ENCODE measurements at places on chromosomes 4 and X.

GRCh38 chr4:151711646-151712045 lies 49.2 kb downstream of the GATB start:
- DNase-seq = no peak

GRCh38 chr4:73245955-73246354 lies 12.6 kb downstream of the ANKRD17 start:
- no peak for DNase-seq

DNA sequence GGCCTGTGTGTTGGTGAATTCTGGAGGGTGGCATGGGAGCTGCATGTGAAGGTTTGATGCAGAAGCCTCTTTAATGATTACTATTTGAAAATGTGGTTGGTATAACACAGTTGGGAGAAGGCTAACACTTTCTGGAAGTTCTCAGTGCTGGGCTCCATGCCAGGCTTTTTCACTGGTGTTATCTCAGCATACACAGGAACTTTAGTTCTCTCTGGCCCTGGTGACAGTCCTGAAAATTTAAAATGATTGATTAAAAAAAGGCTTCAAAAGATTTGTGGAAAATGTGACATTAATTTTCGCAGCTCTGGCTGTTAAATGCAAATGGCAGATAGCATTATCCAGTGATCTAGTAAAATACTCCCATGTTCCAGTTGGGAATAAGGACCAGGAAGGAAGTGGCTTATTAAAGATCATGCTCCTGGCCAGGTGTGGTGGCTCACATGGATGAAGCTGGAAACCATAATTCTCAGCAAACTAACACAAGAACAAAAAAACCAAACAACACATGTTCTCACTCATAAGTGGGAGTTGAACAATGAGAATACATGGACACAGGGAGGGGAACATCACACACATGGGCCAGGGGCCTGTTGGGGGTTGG lies 36.6 kb downstream of the DIPK2B start:
- DNase-seq = no peak

DNA sequence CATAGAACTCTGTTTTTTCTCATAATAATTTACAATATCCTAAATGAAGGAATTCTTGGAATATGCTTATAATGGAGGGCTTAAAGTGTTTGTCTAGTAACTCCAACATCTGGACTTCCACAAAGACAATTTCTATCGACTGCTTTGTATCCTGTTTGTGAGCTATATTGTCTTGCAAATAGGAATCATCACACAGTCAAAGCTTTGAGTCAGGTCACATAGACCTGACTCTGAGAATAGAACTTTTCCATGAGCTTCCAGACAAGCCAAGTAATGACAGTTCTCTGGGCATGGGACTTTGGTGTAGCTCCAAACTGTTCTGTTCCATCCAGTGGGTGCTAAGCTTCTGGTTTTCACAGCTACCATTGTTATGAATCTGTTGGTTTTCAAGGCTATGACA lies 75.2 kb upstream of the GALNT7 start:
- DNase-seq = no peak

- DNase-seq = no peak
Measured at GRCh38 chr4:153594210-153594609, 89.9 kb upstream of the TLR2 start.

GRCh38 chr4:86256086-86256485 lies 103.8 kb downstream of the MAPK10 start:
- DNase-seq = no peak

DNA sequence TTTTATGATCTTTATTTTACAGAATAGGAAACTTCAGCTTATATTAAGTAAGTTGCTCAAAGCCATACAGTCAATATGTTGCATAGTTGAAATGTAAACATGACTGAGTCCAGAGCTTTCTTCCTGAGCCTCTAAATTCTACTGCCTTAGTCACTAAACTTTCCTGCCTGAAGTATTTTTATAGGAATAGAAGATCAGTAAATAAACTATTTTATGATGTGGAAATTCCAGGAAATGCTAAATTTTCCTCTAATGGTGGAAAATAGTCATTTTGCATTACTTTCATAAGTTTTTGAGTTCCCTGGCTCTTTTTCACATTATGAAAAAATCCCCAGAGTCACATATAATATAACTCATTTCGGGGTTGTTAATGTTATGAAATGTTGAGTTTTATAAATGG lies 182.8 kb downstream of the BANK1 start:
- no peak for DNase-seq

- no peak for DNase-seq
Measured at GRCh38 chr4:70915036-70915815, 13.1 kb downstream of the MOB1B start.

DNA sequence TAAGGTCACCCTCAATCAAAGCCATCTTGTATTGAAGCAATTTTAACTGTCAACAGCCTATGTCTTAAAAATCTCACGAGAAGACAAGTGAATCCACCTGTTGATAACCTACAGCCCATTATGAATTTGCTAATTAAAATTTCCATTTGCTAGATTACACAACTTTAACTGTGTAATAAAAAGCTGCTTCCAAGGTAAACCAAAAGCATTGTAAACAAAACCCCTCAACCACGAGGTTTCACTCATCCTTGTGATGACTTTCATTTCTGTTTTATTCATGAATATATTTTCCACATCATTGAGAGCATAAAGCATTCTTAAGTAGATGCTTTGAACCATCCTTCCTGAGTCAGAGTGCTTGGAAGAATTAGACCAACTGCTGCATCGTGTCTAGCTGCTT lies 217.5 kb upstream of the GYPA start:
- DNase-seq = no peak

GRCh38 chr4:84631573-84631972 lies 48.6 kb downstream of the CDS1 start:
- DNase-seq = no peak

- no peak for DNase-seq
Measured at GRCh38 chr4:42637104-42637503, 19.8 kb downstream of the ATP8A1 start.

DNA sequence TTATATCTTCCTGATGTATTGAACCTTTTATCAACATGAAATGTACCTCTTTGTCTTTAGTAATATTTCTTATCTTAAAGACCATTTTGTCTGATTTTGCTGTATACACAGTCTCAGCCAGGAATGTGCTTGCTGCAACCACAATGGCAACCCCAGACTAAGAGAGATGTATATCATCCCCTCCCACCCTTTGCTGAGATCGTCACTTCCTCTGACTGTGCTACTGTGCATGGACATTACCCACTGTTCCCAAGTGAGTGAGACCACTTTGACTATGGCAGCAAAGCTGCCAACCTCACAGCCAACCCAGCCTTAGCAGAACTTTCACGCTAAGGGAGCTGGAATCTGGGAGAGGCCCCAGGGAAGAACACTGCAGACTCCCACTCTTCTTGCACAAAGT lies 46.0 kb downstream of the EIF2S3 start:
- no peak for DNase-seq

- no peak for DNase-seq
Measured at GRCh38 chrX:8404471-8404870, 60.2 kb upstream of the VCX3B start.

GRCh38 chrX:10714531-10714930 lies 94.1 kb upstream of the MID1 start:
- DNase-seq = no peak

DNA sequence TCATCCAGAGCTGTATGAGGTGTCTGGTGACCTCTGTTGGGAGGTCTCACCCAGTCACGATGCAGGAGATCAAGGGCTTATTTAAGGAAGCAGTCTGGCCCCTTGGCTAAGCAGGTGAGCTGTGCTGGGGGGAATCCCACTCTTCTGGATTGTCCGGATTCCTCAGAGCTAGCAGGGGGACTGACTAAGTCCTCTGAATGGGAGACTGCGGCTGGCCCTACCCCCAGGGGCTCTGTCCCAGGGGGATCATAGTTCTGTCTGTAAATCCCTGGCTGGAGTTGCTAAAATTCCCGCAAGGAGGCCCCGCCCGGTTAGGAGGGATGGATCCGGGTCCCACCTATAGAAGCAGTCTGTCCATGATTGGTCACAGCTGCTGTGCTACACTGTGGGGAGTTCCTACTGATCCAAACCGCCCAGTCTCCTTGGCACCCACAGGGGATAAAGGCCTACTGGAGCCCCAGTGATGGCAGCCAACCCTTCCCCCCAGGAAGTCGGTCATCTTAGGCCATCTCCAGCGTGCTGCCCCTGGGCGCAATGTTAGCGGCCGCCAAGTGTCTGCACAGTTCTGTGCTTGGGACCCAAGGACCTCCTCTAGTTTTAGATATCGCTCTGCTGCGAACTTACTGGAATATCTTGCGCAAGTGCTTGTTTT lies 118.2 kb upstream of the KLF8 start:
- no peak for DNase-seq

DNA sequence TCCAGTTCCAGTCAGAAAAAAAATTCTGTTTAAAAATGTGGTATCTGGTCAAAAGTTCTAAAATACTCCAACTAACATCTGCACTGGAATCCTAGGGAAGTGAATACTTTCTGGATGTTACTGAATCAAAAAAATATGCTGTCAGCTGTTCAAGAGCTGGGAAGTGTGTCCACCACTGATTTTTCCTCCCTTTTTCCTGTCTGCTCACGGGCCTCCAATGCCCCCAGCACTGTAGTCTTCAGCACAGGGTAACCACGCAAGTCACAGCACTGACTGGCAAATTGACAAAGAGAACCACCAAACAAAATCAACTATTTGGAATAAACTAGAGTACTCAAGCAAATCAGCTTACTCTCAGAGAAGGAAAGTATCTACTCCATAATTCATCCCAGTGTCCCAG lies 9.9 kb downstream of the VEGFC start:
- no peak for DNase-seq

DNA sequence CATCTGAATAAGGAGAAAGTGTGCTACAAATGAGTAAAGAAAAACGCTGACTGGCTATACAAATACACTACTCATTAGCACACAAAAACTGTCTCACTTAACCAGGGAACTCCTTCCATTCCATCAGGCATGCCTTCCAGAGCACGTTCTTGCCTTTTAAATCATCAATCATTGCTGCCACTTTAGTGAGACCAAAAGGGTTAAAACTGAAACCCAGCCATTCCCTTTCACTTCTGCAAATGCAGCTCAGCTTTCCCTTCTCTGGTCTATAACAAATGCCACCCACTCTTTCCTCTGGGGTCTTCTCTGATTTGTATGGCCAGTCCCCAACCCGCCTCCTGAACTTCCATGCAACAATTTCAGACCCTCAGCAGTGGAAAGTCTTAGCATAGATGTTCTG lies 231.5 kb downstream of the TRIML1 start:
- no peak for DNase-seq

DNA sequence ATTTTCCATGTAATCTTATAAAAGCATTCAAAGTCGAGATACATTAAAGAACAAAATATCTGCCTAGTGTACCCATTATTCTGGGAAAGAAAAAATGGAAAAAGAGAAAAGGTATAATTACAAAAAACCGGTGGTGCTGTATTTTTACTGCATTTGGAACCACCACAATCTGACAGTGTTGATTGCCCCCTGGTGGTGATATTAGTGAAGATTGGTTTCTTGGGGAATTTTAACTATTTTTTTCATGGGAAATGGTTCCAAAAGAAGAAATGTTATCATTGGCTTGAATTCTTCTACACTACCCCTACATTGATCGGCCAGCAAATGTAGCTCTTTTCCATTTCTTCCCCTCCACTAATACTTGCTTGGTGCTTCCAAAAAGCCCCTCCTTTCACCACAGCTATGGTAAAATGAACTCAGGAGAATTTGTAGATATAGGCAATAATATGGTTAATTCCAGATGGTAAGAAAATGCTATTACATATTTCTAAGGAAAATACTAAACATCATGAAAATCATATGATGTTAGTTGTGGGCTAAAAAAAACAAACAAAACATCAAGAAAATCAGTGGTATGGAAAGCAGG lies 50.0 kb downstream of the COX18 start:
- no peak for DNase-seq

- no peak for DNase-seq
Measured at GRCh38 chrX:41734530-41734929, 10.5 kb downstream of the GPR82 start.

- DNase-seq = no peak
Measured at GRCh38 chrX:36431819-36432218, 512.3 kb downstream of the CFAP47 start.

GRCh38 chrX:42837747-42838146 lies 59.8 kb upstream of the PPP1R2C start:
- DNase-seq = no peak

- DNase-seq = no peak
Measured at GRCh38 chrX:108304210-108304609, 134.0 kb downstream of the COL4A6 start.

DNA sequence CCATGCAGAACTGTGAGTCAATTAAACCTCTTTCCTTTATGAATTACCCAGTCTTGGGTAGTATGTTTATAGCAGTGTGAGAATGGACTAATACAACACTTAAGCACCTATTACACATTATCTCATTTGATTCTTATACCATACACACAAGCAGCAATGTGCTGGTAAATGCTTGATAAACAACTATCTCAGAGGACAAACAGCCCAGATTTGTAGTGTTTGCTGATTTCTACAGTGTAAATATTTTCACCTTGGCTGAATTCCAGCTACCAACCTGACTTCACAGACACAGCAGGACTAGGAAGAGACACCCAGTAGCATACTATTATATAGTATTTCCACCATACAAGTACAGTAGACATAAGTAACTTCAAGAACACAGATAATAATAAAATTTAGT lies 406.5 kb upstream of the CNKSR2 start:
- DNase-seq = no peak

DNA sequence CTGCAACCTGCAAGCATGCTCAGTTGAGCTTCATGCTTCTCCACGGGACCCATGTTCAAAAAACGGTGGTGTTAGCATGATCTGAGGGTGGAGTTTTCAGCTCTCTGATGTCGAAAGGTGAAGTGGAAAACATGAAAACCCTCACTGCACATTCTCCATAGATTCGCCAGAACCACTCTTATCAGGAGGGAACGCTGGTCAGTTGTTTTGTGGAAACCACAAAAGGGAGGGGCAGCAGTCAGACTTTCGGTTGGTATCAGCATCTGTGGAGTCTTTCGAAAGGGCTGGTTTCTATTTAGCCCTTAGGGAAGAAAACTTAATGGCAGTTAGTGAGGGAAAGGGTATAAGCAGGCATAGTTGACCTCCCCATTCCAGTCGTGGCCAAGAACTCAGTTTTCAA lies 12.6 kb downstream of the PPA2 start:
- DNase-seq = no peak

GRCh38 chrX:40152173-40152711 lies 54.5 kb upstream of the BCOR start:
- DNase-seq = peak; percentile 59

DNA sequence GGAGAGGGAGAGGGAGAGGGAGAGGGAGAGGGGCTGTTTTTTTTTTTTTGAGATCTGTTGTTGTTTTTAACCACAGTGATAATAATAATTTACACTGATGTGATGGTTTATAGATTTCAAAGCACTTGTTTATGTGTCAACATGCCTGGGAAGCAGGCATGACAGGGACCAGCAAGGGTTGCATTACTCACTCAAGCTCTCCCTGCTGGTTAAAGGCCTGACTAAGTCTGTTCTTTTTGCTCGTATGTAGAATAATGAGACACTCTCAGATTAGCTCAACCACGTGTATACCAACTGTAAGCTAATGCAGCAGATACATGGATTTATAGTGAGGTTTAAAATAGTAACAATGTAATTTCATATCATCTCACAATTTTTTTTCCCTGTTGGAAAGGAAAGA lies 134.6 kb upstream of the BOD1L1 start:
- DNase-seq = no peak

- no peak for DNase-seq
Measured at GRCh38 chrX:1584237-1585011, 7.0 kb upstream of the AKAP17A start.

All from lower lobe of right lung (tissue), 2 donors.